AG09319 (cell line): ENCODE measurements at places on chromosomes 1 and 21.
A peak's percentile ranks its signal among the peaks of the same experiment; 100 is the strongest.

DNA sequence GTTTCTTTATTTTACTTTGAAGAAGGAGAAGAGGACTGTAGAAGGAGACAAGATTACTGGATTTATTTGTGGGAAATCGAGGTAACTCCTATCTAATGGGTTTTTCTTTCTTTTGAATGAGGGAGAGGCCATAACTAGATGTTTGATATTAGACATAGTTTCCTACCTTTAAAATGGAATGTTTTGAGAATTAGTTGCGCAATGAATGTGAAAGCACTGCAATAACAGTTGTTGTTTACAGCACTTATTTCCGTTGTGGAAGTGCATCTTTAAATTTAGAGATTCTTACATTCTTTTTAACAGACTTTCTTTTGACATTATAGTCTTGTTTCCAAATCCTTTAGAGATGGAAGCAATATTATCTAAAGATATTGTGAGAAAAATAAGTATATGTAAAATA, 229.0 kb downstream of the SRGAP2C start:
- DNase-seq = no peak

DNA sequence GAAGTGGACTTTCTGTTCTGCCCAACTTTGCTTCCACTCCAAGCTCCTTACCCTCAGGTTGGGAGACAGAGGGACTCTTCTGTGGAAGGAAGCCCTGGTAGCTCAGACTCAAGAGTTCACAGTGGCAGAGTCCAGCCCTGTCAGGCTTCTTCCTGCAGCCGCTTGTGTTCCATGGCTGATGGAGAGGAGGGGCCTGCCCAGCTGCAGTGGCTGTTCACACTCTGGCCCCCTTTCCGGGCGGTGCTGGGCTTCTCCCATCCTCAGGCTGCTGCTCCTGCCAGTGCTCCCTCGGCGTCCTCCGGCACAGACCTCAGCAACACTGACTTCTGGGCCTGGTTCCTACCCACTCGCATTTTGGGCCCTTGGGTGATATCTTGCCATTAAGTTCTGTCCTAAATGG, 4.0 kb downstream of the KRTAP10-1 start:
- no peak for DNase-seq

DNA sequence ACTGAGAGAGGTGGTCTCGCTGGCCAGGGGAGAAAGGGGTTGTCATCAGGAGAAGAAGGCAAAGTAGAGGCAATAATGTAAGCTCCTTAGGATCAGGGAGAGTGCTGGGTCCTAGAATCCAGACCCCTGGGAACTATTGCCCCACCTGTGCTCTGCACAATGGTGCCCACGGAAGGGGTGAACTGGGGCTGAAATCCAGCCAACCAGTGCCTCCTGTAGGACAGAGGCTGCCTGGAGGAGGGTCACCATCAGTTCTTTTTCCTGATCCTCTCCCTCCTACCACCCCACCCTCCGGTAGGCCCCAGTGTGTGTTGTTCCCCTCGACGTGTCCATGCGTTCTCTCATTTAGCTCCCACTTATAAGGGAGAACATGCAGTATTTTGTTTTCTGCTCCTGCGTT, 52.9 kb upstream of the ATP2B4 start:
- no peak for DNase-seq

DNA sequence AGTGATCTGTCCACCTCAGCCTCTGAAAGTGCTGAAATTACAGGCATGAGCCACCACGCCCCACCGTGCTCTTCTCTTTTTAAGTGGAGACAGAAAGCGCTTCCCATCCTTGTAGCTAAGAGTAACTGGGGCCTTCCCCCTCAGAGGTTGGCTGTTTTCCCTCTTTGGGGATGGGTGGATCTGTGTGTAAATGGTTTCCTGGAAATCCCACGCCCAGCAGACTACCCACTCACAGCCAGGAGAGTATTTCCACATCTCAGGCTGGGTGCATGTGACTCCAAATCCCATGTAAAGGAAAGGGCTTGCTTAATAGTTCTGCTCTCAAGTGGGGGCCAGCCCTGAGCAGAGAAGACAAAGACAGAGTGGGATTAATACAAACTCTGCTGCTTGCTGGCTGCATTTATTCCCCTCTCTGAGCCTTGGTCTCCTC, 19.6 kb upstream of the TCEA3 start:
- peak; percentile 92 for DNase-seq

GRCh38 chr1:47416319-47417169, 459 bp downstream of the FOXE3 start:
- DNase-seq = no peak

- DNase-seq = peak; percentile 67
Observed at GRCh38 chr1:198937231-198938031, 298.6 kb downstream of the PTPRC start.

- DNase-seq = no peak
Observed at GRCh38 chr1:117215733-117216462, 5.2 kb upstream of the VTCN1 start.
